Stimulated activated CD8-positive, alpha-beta memory T cell treated with anti-CD3 and anti-CD28 coated beads, Interleukin-4, amount 100 ng/mL, for 24 hours (primary cell): ENCODE measurements at places on chromosomes 3 and 15.

GRCh38 chr3:128011140-128011539 is 41.1 kb upstream of the SEC61A1 start:
- DNase-seq = no peak

DNA sequence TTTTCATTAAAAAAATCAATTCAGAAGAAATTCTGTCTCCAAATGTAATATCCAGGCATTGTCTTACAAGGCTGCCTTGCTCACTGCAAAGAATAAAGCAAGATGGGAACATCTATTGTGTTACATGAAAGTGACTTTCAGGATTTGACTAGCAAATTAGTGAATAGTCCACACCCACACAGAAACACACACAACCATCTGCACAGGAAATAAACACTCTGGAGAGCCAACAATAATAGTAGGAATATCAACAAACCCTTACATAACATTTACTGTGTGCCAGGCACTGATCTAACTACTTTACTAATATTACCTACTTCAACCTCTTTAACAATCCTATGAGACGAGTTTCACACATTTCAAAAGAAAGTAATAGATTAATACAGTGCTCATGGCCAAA is 28.9 kb upstream of the ZNF385D start:
- DNase-seq = no peak

DNA sequence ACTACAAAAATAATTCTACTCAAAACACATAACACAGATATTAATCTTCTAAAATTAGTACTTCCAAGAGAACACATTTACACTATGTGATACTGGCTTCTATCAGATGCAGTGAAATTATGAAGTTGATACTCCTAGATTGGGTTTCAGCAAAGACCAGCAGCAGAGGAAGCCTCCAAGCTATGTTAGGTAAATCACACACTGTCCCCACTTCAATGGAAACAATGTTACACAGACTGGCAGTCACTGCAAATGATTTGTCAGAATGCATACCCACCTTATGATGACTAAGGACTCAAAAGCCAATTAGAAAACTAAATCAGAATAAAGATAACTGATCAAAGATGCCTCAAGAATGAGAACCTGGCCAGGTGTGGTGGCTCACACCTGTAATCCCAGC is 90.1 kb upstream of the MYO5C start:
- DNase-seq = no peak

DNA sequence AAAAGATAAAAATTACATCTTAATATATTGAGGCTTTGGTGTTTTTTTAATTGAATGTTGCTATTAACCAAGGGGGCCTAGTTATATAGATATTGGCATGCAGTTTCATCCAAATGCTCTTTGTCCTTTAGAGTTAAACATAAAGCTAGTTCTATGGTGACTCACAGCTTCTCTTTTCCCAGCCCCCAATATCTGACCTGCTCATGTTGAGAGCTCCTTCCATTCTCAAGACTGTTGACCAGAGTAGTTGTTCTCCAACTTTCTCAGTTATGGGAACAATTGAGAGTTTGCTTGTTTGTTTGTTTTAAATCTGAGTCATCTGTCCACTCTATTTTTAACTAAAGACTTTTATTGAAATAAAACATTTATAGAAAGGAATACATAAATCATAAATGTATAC is 15.8 kb upstream of the RARB start:
- no peak for DNase-seq
